Mucosa of gallbladder (tissue), 1 donor: ENCODE measurements at places on chromosomes 1 and 21. TPM values are rescaled to one million over a fixed set of nuclear protein-coding genes. Genes with fewer than 3 reads are reported as not detected.

DNA sequence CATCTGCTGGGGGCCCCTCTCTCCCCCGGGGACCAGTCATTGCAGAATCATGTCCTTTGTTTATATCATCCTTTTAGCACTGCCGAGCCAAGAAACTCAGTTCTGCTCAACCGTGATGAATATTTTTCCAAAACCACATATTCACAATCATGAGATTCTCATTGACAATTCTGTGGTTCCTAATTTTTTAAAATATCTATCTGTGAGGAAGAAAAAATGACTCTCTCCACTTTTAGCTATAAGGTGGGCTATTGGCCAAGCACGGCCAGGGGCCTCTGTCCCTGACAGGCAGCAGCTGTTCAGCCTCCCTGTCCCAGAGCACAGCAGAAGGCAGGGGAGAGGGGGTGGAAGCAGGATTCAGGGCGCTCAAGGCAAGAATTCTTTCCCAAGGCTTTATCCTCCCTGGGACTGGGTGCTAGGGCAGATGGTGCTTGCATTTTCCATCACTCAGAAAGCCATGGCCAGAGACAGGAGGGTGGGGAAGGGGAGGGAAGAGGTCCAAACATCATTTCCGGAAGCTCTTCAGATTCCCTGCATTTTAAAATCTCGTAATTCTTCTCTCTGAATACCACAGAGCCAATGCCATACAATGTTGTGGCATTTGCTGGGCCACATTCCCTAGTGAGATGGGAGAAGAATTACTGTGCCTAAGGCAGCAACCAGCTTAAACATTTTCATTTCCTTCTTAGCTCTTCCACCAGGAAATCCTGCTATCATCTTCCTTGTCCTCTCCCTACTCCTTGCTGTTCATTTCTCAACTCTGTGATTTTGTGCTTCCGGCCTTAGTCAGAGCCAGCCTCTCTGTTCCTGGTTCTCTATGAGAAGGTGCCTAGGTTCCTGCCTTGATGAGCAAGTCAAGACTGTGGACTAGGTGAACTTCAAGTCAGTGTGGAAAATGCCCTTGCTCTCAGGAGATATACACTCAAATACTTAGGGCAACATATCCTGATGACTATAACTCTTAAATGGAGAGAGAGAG is 60.3 kb downstream of the KCNJ6 start:
- DNase-seq, result no peak

DNA sequence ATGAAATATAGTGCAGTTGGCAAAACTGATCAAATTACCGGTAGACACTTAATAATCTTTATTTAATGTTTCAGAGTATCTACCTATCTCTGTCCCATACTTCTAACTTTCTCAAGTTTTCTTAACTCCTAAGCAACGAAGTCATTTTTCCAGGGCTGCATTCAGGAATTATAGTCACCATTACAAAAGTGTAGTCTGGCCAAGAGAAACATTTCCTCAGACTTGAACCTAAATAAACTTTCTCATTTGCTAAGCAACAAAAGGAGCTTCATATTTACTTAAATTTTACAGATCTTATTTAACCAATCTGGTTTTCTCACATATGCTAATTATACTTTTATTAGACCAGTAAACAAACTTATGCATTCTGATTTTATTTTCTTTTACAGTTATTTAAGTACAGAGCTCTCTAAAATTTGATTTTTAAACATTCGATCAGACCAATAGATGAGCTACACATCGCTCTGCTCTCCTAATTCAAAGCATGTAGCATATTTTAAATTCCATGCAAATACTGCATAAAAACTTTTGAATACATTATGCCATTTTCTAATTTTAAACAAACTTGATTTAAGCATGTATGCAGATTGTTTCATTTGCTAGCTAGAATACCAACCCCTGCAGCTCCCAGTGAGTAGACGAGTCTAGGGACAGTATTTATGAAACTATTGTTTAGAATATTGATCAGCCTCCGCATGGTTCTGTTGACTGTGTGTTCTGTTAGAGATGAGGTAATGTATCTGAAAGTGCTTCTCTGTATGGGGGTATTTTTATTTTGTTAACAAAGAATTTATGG is 201.4 kb downstream of the CHRM3 start:
- DNase-seq, result no peak

- no peak for DNase-seq
Measured at GRCh38 chr1:193142409-193142808, 20.6 kb downstream of the CDC73 start.

The EPHA10 gene
- total RNA-seq, result 8.5 TPM

- no peak for DNase-seq
Measured at GRCh38 chr1:83641206-83641658, 357.7 kb downstream of the TTLL7 start.

The TENT5C gene
- 8.1 TPM for total RNA-seq

DNA sequence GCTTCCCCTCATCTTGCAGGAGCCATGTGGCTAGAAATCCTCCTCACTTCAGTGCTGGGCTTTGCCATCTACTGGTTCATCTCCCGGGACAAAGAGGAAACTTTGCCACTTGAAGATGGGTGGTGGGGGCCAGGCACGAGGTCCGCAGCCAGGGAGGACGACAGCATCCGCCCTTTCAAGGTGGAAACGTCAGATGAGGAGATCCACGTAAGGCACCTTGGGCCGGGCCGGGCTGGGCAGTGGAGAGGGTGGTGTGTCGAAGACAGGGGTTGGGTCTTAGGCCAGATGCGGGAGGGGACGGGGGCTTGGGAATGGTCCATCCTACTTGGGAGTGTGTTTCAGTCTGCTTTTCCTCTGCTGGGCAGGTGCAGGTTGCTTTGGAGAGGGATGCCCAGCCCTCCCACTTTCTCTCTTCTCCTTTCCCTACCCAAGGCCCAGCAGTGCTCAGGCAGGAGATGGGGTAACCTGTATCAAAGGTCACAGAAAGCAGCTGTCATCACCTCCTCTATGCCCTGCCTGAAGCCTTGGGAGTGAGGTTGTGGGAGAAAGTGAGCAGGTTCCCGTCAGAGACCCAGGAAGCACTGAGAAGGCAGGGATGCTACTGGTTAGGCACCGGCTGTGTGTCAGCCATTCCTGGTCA is 18.9 kb downstream of the EPHX1 start:
- no peak for DNase-seq

DNA sequence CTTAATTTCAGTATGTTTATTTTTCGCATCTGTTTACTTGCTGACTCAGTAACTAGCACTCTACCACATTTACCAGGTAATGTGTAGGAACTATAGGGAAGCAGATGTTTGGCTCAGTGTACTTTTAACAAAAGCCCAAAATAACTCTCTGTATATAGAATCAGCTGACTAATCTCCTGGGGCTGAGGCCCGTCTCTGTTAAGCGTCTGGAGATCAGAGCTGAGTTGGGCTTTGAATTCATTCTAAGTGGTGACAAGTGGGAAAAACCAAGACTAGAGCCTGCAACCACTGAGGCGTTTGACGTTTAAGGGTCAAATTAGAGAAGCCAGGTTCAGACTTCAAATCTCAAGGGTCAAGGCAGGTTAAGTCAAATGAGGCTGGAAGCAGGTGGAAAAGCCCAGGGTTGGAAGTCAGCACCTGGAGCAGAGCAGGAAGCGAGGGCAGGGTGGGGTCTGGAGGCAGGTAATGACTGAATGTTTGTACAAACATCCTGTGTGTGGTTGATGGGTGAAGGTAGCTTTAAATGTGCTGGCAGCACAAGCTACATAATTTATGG is 56.8 kb upstream of the LYST start:
- DNase-seq, result no peak

GRCh38 chr1:2128189-2128901 is 66.2 kb downstream of the FAAP20 start:
- no peak for DNase-seq

The PDZK1IP1 gene
- 91.1 TPM for total RNA-seq
